CD4-positive, alpha-beta T cell treated with Interleukin-4 for 4 hours (primary cell): ENCODE measurements at places on chromosomes 5 and 9.

DNA sequence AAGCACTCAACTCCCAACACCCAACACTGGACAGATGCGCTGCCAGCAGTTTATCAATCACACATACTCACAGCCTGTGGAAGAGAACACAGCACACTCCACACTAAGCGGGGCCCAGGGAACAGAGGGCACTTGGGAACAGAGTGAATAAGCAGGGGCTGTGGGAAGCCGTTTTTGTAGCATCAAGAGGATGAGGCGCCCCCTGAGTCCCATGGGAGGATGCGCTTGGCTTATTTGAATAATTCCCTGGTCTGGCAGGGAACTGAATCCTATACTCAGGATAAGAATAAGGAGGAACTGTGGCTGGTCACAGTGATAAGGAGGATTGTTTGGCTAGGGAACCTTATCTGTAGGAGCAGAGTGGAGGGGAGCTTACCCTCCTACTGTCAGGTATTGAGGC lies 96.1 kb upstream of the DNAH5 start:
- no peak for DNase-seq

DNA sequence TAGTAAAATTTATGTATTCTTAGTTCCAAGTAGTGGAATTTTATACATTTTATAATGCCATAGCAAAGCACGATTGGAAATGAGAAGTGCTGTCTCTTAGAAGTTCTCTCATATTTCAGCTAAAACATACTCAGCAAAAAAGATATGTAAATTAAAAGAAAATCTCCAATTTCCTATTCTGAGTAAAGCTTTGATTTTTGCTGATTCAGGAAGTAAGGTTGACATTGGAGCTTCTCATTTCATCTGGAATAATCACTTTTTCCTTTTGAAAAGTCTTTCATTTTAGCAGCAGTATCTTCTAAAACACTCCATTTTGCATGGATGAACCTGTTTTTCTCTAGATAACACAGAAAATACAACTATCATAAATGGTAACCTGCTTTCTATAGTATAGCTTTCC lies 121.0 kb downstream of the ZCCHC7 start:
- no peak for DNase-seq

DNA sequence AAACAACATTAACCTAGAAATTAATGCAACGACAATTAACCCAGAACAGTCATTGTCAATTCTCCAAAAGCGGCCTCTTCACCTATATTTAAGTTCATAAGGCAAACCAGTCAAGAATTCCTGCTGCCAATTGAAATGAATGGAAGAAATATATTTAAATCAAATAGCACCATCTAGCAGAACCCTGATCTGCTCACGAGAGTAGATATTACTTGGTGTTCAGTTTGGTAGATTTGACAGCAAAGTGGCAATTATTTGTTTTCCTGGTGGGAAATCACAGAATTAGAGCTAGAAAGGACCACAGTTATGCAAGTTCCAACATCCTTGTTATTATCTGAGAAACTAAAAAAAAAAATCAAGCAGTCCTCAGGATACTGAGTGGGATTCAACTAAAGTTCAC lies 2.3 kb downstream of the SSBP2 start:
- DNase-seq = no peak

GRCh38 chr5:66881480-66882161 lies 285.4 kb downstream of the MAST4 start:
- DNase-seq = no peak

- no peak for DNase-seq
Measured at GRCh38 chr9:92804727-92805126, 40.1 kb upstream of the BICD2 start.

DNA sequence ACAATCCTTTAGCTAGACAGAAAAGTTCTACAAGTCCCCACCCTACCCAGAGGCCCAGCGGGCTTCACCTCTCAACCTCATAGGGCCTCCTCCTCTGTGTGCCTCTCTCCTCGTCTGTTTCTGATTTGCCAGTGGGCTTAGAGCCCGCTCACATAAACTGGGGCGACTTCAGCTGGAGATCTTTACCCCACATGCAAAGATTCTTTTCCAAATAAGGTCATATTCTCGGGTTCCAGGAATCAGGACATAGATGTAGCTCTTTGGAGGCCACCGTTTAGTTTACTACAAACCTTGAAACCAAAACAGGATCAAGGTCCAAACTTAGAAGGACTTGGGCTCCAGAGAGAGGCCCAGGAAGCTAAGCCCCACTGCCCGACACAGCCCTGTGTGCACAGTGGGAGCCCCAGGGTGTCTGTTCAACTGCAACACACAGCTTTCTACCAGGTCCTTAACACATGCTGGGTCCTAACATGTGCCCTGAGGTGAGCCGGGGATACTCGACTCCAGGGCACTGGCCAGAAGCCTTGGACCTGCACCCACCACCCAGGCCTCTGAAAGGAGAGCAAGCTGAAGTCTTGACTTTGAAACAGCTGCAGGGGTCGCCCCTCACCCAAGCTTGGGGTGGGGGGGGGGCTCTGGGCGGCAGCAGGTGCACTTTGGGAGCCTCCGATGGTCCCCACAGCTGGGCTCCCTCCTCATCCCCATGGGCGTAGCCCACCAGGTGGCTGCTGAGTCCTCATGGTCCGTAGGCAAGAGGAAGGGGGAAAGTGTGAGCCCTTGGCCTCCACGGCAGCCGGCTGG lies 26.8 kb upstream of the SLC12A7 start:
- no peak for DNase-seq

DNA sequence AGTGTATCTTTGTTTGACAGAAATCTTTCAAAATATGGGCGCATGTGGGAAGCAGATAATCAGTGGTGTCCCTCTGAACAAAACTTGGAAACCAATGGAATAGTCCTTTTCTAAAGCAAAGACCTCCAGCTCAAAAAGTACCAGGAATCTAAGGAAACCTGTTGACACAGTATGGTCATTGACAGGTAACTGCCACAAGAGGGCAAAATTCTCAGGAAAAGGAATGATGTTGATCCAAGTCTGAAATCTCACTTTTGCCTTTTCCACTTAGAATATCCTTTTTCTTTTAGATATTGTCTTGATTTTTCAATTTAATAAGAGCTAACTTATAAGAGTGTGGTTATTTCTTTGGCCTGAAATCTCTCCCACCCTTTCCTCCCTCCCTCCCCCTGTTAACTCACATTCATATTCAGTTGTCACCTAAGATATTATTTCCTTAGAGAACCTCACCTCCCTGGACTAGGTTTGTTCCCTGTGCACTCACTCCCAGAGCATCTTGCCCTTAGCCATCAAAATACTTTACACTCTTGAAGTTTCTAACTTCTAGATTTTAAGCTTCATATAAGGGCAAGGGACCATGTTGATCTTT lies 59.0 kb upstream of the BARX1 start:
- DNase-seq = peak; percentile 17

GRCh38 chr9:123471843-123472570 lies 116.0 kb downstream of the CRB2 start:
- no peak for DNase-seq

DNA sequence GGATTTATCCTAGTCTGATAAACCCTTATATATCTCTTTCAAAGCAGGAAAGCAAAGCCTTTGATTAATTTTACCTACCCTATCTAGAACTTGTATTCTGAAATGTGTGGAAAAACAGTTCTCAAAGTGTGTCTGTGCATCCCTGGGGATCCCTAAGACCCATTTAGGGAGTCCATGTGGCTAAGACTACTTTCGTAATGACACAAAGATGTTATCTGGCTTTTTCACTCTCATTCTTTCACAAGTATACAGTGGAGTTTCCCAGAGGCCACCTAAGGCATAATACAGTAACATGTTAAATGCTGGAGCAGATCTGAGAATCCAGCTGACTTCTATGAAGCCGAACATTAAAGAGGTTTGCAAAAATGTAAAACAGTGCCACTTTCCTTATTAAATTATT lies 54.3 kb upstream of the TNFSF15 start:
- no peak for DNase-seq

DNA sequence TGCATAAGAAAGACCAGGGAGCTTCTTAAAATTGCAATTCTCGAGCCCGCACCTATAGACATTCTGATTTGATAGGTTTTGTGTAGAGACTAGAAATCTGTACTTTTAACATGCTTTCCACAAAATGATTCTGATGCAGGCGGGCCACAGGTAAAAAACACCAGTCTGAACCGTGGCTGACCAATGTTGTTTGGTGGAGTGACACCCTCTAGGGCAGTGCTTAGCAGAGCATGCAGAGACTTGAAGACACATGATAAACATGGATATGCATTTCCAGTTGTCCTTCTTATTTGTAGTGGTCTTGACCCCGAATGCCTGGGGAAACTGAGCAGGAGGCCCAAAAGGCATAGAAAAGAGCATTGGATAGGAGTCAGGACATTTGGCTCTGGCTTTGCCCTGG lies 10.5 kb upstream of the COL15A1 start:
- DNase-seq = no peak

GRCh38 chr5:155595791-155596190 lies 582.2 kb downstream of the KIF4B start:
- DNase-seq = no peak

DNA sequence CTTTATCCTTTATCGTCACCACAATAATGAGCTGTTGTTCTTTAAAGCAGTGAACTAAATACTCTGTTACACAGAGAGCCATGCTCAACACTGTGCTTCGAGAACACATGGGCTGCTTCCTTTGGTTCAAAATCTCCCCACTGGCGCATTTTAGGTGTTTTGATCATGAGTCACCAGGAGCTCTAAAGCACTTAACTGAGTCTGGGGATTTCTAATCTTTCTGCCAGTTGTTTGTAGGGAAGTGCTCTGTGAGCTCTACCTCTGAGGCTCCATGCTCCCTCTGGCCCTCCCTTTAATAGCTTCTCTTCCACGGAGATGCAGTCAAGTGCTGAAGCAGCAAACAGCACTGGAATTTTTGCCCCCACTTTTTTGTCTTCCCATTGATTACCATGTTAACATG lies 17.0 kb downstream of the ERAP2 start:
- peak; percentile 32 for DNase-seq

- DNase-seq = no peak
Measured at GRCh38 chr9:27154908-27155307, 45.9 kb downstream of the TEK start.

DNA sequence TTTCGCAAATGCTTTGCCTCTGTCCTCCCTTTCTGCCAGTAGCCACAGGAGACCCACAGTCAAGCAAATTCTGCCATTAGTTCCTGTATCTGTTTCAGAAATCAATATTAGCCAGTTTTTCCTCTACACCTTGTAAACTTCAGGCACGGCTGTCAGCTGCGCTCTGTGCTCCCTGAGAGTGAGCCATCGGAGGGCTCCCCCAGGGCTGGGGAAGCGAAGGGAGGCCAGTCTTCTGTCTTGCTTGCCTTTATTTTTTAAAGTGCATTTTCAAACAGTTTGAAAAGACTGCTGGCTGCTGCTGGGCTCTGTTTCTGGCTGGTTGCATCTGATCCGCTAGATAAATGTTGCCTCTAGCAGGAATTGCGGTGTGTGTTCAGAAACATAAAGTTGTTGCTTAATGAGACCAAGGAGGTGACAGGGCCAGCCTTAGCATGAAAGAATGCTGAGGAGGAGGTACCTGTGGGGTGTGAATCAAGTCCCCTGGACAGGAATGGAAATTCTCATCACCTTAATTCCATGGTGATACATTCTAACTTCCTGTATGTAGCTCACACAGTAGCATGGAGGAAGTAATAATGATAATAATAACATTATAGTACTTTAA lies 421.7 kb upstream of the KIF2A start:
- DNase-seq = no peak

DNA sequence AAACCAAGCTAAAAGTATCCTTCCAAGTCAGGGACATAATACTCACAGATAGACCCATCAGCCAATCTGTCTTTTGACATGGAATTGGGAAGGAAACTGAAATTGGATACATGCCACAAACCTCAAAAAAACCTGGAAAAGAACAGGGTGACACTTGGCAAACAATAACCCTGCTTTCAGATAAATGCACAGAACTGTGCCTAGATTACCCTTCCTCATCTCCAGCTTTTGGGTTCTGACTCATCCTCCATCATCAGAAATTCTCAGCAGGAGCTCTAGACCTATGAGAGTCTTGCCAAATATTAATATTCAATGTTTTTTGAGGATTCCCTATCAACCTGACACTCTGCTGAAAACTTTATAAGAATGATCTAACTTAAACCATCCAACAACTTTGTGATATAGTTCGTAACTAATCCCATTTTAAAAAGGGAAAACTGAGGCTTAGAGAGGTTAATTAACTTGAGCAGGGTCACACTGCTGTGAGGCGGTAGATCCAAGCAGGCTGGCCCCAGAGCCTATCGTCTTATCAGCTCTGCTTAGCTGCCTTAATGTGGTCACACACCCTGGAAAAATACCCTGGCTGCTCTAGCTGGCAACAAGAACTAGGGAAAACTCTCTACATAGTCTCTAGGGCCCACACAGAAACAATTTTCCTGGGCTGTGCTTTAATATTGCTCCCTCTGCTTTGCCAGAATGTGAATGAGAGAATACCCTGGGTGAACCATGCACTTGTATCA lies 157.0 kb upstream of the TRPC7 start:
- DNase-seq = no peak

- no peak for DNase-seq
Measured at GRCh38 chr5:141519605-141520565, 31.0 kb downstream of the PCDHGC5 start.

GRCh38 chr5:67149951-67150523 lies 46.6 kb downstream of the CD180 start:
- DNase-seq = no peak

GRCh38 chr9:135910216-135910615 lies 2.9 kb upstream of the CAMSAP1 start:
- DNase-seq = no peak

DNA sequence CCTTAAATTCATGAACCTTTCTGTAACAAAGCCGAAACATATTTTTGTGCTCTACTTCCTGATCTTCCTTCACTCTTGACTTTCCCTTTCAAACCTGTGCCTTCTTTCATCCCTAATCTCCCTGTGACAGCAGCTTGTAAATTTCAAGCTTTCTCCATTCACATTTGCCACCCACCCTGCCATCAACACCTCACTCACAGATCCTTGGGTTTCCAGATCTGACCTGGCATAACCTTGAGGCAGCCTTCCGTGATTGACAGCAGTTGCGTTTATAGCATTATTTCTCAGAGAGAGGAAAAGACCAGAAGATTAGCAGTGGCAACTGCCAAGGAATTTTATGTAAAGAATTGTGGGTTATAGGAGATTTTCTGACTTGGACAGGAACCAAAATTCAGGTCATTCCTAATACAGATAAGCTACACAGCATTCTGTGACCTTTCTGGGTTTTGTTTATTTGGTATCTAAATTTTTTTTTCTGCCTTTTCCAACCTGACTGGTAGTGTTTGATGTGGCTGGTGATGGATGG lies 260.0 kb downstream of the NR2F1-AS1 start:
- DNase-seq = no peak

DNA sequence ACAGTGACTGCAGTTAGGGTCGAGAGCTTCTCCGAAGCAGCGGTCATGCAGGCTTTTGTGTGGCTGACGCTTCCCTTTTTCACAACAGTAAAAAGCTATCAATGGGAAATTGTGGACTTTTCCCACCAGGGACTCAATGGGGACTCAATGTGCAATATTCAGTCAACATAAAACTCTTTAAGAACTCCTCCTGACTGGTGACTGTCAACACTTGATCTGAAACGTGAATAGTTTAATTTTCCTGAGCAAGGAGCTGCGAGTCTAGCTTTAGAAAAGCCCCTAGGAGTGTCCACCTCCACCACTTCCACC lies 28.7 kb downstream of the EXOC3 start:
- DNase-seq = no peak
